Activated CD4-positive, CD25-positive, alpha-beta regulatory T cell treated with anti-CD3 and anti-CD28 coated beads, Interleukin-2, amount 50 U/mL, for 24 hours (primary cell): ENCODE measurements at places on chromosomes 16 and 17.

GRCh38 chr17:30476726-30477082, 504 bp upstream of the GOSR1 start:
- no peak for ATAC-seq

- no peak for ATAC-seq
These were observed 14.3 kb upstream of the HNF1B start for GRCh38 chr17:37759014-37759637.

DNA sequence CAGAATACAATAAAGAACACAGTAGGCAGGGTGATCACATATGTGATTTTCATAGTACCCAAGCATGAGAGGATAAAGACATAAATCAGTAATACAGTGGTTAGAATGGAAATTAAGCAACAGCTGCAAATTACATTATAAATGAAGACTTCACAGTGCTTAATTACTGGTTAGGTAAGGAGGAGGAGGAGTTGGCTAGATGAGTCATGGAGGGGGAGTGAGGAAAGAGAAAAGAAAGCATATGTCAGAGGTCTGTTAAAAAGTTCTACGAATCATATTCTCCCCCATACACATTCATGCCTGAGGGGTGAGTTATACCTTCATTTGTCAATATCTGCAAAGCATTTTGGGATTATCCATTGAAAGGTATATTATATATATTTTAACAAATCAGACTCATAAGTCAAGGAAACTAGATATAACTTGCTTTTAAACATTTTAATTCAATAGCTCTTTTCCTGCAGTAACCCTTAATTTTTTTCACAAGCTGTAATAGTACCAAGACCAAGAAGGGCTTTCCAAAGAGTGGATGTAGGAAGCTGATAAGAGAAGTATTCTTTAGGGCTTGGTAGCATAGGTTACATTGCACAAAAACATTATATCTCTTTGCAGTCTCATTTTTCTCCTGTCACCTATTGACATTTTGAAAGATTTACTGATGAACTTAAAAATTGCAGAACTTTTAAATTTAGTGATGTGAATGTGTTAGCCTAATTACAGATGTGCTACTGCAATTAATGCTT, 99.3 kb downstream of the STXBP4 start:
- ATAC-seq, result peak; percentile 91

DNA sequence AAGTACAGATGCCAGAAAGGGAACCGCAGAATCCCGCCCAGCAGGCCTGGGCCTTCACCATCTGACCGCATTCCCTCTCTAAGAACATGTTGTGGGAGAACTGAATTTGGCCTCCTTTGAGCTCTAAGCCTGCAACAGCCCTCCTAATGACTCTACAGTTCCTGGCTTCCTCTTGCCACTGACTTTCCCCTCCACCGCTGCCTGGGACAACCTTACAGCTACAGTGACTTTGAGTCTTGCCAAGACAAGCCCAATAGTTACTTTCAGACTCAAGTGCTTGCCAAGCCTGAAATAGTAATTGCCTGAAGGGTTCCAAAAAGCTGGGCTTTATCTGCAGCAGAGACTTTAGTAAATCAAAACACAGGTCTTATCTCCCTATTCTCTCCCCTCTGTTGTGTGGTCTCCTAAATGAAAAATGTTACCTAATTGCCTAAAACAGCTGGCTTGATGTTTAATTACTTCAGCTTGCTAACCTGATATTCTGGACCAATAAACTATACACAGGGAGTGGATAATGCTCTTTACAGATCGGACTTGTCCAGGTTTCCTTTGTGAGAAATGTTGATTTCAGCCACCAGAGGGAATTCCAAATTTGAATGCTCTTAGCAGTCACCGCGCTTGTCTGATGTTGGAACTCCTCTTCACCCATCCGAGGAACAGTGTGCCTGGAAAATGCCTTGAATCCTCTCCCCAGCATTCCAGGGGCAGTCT, 85.1 kb upstream of the TBX2 start:
- ATAC-seq, result no peak

GRCh38 chr16:66043326-66043725, 323.2 kb upstream of the CDH5 start:
- ATAC-seq, result no peak

- ATAC-seq, result no peak
These were observed 26.4 kb downstream of the CPD start for GRCh38 chr17:30405161-30405560.

DNA sequence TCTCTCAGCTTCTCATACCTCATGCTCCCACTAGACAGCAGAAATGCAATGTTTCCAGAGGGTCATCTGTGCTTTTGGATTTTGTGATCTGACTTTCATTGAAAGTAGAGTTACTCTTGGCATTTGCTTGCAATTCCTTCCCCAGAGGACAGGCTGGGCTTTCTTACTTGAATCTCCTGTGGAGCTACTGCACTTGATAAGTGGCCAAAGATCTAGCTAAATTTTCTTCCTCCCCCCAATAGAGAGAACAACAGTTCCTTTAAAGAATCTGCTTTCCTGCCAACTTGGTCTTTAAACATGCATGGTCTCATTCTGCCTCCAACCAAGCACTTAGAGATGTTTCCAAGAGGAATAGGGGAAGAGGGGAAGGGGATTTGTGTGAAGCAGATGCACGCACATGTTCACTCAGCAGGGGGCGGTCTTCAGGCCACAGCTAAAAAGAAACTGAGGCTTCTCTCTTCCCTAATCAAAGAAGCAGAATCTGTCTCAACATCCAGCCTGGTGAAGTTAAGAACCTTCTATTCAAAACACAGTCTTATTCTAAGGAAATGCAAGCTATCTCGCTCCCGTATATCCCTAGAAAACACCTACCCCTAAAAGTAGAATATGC, 229.6 kb downstream of the ZFHX3 start:
- no peak for ATAC-seq

DNA sequence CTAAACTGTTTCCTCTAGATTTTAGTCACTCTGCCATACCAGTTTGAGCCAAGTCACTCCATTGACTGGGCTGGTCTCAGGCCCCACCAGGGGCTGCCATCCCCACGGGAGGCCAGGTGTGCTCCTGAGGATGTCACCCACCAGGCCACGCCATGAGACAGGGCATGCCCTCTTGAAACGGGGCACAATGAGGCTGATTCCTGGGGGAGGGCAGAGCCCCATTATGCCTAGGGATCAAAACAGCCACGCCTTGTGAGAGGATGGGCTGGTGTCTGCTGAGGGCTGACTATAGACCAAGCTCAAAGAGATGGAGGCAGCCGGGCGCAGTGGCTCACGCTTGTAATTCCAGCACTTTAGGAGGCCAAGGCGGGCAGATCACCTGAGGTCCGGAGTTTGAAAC, 21.5 kb downstream of the GINS2 start:
- no peak for ATAC-seq

DNA sequence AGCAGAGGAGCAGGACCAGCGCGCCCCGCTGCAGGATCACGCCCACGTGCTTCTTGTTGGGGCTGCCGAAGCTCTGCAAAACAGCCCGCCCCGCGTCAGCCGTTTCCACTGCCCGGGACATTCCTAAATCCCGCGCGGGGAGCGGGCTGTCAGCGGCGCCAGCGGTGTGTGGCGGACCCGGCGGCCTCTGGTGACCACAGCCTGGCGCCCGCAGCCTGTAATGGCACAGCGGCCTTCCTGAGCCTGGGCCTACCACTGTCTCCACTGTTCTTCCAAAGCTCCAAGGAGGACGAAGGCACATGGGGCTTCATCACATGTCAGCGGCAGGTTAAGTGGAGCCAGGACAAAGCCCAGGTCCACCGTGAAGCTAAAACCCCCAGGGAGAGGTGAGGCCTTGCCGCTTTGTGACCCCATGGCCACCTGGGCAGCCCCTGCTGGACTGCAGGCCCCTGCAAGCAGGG, 2.5 kb downstream of the SLC47A2 start:
- no peak for ATAC-seq

- ATAC-seq, result no peak
These were observed 656 bp downstream of the VMO1 start for GRCh38 chr17:4785311-4786105.

DNA sequence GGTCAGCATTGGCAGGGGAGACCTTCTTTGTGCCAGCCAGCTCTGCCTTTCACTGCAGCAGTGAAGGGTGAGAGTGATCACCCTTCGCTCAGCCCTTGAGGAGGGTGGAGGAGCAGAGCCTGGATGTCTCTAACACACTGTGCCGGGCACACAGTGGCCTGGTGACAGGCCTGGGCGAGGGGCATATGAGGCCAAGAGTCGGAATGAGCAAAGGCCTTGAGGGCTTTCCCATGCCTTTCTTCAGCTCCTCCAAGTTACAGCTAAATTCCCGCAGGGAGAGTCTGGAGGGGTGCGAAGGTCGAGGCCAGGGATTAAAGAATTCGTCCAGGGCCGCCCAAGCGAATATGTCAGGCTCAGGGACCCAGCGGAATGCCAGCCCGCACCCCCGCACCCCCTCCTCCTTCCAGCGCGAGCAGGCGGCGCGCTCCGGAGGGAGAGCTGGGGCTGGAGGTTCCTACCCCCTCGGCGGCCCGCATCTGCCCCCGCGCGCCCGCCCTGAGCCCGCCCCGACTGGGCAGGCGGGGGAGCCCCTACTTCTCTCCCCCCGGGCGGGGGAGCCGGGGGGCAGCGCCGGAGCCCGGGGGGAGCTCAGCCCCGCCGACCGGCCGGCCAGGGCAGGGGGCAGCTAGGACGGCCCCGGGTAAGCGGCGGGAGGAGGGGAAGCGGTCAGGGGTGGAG, at the start of gene RASL10B:
Gene RASL10B (plus strand): TSS at position 401 of the 678 bp plus-strand sequence. CDS start 3,546 bp downstream, outside the sequence.
- ATAC-seq, result peak; percentile 55

GRCh38 chr17:29180034-29180787, at the start of gene MYO18A:
Gene MYO18A, minus strand, starts transcription at chr17:29180398. Its CDS starts 13,458 bp downstream, at chr17:29166940.
- peak; percentile 89 for ATAC-seq

DNA sequence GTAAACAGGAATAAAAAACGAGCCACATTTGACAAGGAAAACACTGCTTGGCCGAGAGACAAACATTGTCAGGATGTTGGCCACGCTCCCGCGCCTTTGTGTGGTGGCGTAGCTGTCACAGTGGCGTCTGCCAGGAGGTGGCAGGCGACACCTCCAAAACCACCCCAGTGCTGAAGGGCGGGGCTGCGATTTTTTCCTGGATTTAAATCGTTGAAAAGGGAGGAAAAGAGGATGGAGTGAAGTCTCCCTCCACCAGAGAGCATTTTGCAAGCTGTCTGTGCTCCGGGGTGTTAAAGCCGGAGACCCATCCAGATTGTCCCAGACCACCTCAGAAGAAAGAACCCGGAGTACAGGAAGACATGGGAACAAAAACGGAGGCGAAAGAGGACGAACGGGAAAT, 12.7 kb downstream of the MRM3 start:
- peak; percentile 56 for ATAC-seq

DNA sequence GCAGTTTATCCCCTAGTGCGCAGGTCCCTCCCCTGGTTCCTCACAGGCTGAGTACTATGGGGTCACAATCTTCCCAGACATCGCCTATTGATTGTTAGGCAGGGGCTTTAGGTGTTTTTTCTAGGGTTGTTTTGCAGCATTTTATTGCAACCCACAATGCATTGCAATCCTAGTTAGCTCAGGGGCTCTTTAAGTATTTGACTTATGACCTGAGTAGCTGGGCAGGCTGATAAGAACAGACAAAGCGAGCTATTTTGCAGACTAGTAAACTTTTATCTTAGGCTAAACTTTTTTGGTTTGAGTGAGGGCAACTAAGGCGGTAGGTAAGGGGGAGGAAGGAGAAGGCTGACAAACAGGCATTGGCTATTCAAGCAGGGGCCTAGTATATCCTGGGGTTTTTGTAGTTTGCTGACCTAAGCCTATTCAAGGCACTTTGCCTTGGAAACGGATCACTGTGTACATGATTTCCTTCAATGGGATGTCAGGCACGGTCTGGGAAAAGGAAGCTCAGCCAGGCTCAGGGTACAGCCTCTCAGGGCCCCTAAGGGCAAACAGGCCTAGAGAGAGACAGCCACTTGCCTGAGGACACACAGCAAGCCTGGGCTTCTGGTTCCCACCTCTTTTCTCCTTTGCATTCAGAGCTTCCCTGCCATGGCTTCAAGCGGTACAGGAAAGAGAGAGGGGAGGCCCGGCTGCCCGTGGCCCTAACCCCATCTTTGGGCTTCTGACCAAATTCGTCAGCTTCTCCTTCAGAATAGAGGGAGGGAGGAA, 6.4 kb downstream of the DRC7 start:
- no peak for ATAC-seq

DNA sequence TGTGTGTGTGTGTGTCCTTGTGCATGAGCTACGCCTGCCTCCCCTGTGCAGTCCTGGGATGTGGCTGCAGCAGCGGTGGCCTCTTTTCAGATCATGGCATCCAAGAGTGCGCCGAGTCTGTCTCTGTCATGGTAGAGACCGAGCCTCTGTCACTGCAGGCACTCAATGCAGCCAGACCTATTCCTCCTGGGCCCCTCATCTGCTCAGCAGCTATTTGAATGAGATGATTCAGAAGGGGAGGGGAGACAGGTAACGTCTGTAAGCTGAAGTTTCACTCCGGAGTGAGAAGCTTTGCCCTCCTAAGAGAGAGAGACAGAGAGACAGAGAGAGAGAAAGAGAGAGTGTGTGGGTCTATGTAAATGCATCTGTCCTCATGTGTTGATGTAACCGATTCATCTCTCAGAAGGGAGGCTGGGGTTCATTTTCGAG, 22.5 kb downstream of the STAT5A start:
- ATAC-seq, result peak; percentile 48

DNA sequence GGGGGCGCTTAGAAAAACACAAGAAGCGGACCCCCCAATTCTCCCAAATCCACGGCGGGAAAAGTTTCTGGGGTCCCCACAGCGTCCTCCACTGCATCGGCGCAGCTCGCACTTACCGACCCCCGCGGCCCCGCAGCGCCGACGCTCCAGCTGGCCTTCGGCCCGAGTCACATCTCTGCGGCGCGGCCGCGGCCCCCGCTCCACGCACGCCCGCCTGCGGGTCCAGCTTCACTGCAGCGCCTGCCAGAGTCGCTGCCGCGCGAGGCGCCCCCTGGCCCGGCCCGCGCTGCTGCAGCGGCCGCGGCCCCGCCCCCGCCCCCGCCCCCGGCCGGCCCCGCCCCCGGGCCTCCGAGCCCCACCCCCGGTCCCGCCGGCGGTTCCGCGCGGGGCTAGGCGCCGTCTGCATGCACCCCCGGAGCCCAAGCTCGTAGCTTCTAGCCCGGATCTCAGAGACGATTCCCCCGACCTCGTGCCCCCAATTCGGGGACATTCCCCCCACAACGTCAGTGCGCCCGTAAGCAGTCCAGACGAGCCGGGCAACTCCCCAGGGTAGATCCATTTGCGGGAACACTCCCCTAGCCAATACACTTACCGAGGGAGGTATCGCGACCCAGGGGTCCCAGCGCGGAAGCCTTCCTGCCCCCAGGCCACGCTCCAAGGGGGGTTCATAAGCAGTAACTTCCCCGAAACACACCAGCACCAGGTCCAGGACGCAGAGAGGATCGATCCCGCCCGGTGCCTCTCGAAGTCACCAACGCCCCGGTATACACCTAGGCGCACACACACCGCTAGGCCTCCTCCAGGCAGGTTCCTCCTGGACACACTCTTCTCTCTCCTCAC, at the start of gene GPRC5B:
Gene GPRC5B (minus strand): TSS at position 238 of the 840 bp plus-strand sequence. CDS start 12,003 bp downstream, outside the sequence.
- peak; percentile 54 for ATAC-seq

- no peak for ATAC-seq
These were observed 15.1 kb downstream of the CDH11 start for GRCh38 chr16:65106757-65107156.

DNA sequence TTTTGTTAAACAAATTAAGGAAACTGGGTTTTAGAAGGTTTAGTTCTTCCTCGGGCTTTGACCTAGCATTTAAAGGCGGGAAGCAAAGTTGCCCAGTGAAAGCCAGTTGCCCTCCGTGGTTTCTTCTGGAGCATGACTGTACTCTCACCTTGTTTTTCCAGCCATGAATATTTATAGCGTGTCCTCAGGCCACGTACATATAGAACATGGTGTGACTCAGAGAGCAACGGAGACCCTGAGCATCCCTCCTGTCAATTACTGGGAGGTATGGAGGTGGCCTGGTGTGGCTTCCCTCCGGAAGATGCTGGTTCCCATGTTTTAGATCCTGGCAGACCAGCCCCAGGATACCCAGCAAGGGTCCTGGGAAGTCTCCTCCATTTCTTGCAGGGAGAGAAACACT, 48.4 kb downstream of the AKAP1 start:
- ATAC-seq, result no peak
